Renal pelvis (tissue), 12 donors: ENCODE measurements at places on chromosomes 1 and 21. TPM values are rescaled to one million over a fixed set of nuclear protein-coding genes. Genes with fewer than 3 reads are reported as not detected.

Gene MFN2
- 70.9 TPM for polyA plus RNA-seq

Gene PLA2G2C
- 0.12 TPM for polyA plus RNA-seq

Gene LRRC8B
- 10.7 TPM for polyA plus RNA-seq

Gene TFB2M
- 20.1 TPM for polyA plus RNA-seq

Gene PDZK1IP1
- polyA plus RNA-seq: 52.3 TPM

GRCh38 chr1:91693557-91693956 lies 192.4 kb downstream of the TGFBR3 start:
- DNase-seq: no peak

DNA sequence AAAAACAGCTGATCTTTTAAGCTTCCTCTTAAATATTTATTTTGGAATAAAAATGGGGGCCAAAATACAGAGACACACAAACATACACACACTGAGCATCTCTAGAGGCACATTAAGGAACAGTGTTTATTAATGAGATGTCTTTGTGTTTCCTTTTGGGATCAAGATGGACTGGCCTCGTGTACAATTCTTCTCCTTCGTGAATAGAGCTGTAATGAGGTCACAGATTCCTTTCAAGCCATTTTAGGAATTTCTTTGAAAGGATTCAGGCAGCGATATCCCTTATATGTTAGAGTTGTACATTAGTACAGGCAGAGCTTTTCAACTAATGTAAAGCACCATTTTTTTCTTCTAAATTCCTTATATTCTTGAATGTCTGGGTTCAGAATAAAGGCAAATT lies 295.7 kb downstream of the CHRM3 start:
- peak; percentile 10 for DNase-seq

DNA sequence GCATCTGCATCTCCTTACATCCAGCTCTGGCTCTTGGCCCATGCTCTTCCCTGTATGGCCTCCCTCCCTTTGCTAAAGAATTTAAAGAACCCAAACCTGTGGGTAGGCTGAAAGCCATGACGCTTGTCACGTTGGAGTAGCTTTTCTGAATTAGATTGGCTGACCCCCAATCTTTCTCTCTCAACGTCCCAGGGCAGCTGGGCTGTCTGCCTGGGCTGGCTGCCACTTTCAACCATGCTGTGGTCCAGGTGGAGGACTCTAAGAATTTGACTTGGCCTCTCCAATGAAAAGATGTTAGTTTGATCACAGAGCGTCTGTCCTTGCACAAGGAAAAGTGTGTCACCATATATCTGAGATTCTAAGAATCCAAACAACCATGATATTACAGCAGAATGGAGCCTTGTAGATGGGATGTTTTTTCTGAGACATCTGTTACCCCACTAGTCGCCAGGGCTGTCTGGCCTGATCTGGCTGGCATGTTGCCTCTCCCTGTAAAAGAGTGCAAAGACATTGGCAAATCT lies 6.5 kb upstream of the IGSF3 start:
- DNase-seq: no peak

DNA sequence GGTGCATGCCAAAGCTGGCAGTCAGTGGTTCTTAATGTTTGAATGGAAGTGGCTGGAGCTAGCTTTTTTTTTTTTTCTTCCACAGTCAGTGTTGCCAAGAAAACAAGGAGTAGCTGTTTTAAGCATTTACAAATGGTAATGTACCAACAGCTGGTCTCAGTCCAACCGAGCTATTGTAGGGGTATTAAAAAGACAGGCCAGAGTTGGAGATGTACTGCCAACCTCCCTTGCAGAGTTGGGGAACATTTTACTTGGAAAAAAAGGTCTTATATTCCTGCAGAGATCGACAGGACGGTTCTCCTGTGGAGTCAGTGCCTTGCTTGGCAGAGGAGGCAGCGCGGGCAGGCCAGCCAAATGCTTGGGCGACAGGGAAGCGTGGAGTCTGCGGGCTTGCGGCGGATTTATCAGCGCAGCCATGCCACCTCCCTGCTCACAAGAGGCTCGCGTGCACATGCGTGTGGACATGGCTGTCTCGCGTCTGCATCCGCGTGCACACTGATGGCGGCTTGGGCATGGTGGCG lies 338.1 kb downstream of the RPS6KC1 start:
- no peak for DNase-seq

- DNase-seq: no peak
Measured at GRCh38 chr1:236938760-236939159, 65.5 kb downstream of the MT1HL1 start.

DNA sequence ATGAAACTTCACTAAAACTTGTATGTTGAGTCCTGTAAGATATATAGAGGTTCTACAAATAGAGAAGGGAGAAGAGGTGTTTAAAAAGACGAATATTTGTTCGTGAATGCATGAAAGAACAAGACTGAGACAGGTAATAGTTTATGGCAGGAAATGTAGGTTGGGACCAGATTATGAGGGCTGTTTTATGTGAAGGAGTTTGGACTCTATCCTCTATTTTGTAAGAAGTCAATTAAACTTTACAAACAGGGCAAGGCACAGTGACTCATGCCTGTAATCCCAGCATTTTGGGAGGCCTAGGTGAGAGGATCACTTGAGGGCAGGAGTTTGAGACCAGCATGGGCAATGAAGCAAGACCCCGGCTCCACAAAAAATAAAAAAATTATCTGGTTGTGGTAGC lies 5.7 kb downstream of the SLC35A3 start:
- no peak for DNase-seq

- DNase-seq: peak; percentile 57
Measured at GRCh38 chr1:203342192-203342940, 8.6 kb downstream of the FMOD start.

GRCh38 chr1:109517337-109517736 lies 7.8 kb upstream of the AMIGO1 start:
- no peak for DNase-seq

DNA sequence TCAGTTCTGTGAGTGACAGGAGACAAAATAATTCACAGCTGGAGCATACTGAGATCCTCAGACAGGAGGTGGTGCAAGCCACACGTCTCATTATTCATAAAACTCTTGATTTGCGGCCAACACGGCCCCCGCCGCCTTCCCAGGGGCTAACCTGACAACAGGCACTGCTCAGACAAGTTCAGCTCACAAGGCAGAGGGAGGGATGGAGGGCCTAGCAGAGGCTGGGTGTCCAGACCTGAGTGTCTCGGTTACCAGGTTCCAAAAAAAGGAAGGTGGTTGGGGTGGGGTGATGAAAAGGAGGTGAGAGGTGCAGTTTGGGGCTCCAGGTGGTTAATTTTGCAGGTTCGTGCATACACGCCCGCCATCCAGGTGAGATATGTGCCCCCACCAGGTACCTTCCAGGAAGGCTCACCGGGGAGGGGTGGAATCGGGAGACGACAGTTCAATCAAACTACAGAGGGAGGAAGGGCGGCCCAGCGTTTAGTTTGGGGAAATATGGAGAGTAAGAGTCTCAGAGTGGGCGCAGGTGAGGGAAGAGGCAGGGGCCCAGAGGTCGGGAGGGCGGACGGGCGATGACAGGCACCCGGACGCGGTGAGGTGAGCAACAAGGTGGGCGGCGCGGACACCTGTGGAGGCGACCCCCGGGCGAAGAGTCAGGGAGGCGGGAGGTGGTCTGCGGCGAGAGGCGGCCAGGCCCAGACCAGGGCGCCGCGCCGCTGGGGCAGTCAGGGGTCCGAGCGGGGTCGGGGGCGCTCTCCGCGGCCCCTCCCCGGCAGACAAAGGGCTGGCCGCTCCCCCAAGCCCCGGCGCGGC lies 629 bp downstream of the CTNNBIP1 start:
- no peak for DNase-seq
